ENCODE measurements at places on chromosomes 16 and 17.

- DNase-seq = no peak
These were observed 109.9 kb downstream of the METRNL start for GRCh38 chr17:83189044-83190003.

GRCh38 chr17:50057521-50057991 lies 1.6 kb downstream of the ITGA3 start:
- no peak for DNase-seq

DNA sequence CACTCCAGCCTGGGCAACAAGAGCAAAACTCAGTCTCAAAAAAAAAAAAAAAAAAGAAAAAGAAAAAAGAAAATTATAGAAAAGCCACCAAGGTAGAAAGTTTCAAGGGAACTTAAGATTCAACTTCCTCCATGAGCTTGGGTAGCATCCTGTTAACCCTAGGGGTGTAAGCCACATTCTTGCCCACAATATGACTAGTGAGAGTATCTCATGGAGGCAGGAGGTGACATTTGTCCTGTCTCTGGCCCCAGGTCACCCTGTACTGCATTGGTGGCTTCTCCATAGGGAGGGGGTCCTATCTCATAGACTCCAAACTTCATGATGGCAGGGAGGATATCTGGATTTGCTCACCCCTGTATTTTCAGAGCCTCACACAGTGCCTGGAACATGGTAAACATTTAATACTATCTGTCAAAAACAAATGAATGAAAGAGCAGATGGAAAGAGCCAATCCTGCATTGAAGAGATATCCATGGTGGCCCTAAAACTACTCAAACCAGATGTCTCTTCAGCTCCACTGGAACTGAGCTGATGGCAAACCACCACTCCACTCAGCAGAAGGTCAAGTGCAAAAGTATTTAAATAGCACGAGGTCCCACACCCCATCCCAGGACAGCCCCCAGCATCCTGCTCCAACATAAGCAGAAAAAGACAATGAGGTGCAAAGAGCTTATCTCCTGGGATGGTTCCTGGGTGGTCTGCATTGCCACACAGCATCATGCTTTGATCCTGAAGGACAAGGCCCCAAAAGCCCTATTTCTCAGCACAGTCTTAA lies 50.3 kb downstream of the EMP2 start:
- no peak for DNase-seq

- DNase-seq = no peak
These were observed 22.9 kb upstream of the CORO6 start for GRCh38 chr17:29645515-29646051.

GRCh38 chr17:72726936-72727335 lies 365.6 kb downstream of the SLC39A11 start:
- no peak for DNase-seq

GRCh38 chr17:61161615-61162134 lies 238.0 kb upstream of the TBX2 start:
- no peak for DNase-seq

DNA sequence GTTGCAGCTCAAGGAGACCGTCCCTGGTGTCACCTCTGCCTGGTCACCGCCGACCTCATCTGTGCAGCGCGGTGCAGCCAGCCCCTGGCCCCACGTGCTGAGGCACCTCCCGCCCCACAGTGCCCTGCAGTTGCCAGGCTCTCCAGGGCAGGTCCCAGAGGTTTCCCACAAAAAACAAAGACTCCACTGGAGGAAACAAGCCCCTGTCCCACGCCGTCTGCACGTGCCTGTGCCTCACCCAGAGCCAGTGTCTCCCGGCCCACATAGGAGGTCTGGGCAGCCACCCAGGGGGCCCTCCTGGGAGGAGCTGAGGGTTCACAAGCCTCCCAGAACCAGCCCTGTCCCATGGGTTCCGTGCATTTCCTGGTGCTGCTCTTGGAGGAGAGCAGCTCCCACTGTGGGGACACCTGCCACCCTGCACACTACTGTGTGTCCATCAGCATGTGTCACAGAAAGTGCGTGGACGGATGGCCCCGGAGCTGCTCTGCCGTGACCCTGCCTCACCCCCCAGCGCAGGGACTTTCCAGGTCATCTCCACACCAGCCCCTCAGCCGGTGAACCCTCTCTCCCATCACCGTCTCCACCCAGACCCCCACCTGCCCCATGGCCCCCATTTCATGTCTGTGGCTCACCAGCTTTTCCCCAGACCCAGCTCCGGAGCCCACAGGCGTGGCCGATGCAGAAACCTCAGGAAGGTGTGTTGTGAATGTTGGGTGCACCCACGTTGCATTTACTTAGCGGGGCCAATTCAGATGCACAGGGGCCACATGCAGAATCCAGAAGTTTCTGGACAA lies 17.0 kb upstream of the CDH15 start:
- DNase-seq = no peak

DNA sequence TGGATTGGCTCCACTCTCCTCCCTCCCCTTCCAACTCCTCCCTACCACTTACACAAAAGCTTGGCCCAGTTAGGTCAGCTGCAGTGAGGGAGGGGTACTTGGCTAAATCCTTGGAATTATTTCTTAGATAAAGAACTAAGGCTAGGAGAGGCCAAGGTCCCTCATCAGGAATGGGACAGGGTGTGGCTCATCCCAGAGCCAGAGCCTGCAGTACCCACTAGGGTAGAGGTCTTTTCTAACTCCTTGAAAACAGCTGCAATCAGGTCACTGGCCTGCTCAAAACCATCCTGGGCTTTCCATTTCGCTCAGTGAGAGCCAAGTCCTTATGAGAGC lies 1.9 kb upstream of the SLC46A1 start:
- DNase-seq = no peak
